H7 (cell line): ENCODE measurements at places on chromosomes 3 and 15. TPM values are rescaled to one million over a fixed set of nuclear protein-coding genes. Genes with fewer than 3 reads are reported as not detected.

GRCh38 chr3:152436707-152437590 lies 168.2 kb downstream of the MBNL1 start:
- DNase-seq = no peak

The C3orf52 gene
- 9.7 and 11.3 TPM in 2 replicates for total RNA-seq

DNA sequence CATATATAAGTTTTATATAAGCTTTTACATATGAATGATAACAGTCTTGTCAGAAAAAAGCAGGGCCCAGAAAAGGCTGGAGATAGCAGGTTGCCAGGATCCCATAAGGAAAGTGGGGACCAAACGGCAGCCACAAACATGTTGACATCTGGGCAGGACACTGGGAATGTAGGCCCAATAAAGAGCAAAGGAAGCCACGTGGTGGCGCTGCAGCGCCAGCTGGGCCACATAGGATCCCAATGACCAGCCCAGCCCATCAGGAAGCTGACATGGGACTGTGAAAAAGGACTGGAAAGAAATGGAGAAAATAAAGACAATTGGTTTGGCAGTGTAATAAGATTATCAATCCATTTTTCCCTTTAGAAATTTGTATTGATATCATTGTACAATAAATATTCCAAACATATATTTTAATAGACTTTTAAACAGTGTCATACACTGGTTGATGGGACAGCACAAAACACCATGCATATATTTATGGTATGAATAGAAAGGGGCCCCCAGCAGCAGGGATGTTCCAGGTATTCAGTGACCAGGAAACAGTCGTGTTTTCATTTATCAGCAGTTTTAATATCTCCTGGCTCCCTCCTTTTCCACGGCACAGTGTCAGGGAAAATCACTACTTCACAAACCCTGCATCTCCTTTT lies 89.0 kb upstream of the STRIT1 start:
- DNase-seq = peak; percentile 32

DNA sequence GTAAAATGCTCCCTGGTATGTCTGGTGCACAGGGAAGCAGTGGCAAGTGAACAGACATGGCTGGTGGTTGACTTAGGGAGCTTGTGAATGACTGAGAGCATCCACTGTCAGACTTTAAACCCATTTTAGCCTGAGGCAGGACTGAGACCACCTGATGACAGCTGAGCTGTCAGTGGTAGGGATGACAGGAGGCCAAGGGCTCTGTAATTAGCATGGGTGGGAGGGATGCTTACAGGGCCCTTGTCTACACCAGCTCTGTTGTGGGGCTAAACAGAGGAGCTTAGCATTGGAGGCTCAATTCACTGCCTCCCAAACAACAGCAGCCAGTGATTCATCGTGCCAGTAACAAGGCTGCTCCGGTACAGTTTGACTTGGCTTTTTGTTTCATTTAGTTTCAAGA lies 169.4 kb downstream of the CHST2 start:
- DNase-seq = no peak

DNA sequence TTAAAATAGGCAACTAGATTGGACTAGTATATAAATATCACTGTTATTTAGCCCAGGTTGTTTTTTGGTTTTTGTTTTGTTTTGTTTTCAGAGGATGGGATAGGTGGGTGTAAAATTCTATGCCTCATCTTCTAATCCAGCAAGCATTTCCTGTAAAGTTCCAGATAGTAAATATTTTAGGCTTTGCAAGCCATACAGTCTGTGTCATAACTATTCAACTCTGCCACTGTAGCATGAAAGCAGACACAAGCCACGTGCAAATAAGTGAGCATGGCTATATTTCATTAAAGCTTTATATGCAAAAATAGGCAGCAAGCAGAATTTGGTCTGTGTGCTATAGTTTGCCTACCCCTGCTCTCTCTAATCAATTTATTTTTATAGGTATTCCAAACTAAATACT lies 657.3 kb upstream of the TGFBR2 start:
- DNase-seq = no peak

DNA sequence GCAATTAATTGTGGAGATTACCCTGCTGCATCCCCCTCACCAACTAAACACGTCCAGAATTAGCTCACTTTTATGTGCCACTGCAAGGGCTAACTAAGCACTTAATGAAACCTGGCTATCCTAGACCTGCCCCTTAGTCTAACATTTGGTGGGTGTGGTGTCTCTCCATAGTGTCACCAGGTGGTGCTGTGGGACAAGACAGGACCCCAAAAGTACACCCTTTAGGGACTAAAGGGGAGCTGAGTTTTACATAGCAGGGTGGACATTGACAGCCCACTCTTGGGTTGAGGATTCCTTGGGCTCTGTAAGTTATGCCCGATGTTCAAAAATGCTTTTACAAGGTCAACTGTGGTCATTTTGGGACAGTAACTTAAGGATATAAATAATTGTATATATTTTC lies 5.7 kb downstream of the DUT start:
- DNase-seq = peak; percentile 54

The KLHL6 gene
- 0.33 and 0.69 TPM in 2 replicates for total RNA-seq

- no peak for DNase-seq
Observed at GRCh38 chr3:87287011-87287410, 10.6 kb upstream of the POU1F1 start.

DNA sequence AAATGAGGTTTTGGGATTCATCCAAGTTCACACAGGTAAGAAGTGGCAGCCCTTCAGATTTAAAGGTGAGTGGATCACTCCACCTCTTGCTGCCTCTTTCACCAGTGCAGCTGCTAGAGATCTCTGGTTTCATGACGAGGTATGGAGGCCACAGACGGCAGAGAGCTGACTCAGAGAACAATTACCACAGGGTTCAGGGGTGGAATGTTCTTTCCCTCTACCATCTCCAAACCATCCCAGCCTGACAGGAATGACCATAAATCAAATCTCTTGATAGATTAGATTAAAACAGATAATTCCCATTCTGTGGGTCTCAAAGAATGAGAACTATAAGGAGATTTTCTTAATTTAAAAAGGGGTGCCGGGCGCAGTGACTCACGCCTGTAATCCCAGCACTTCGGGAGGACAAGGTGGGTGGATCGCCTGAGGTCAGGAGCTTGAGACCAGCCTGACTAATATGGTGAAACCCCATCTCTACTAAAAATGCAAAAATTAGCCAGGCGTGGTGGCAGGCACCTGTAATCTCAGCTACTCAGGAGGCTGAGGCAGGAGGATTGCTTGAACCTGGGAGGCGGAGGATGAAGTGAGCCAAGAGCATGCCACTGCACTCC lies 174.2 kb upstream of the ATP11B start:
- DNase-seq = no peak

GRCh38 chr3:26438325-26438940 lies 184.1 kb upstream of the LRRC3B start:
- no peak for DNase-seq

The SMCO1 gene
- total RNA-seq = not detected in 2 replicates

DNA sequence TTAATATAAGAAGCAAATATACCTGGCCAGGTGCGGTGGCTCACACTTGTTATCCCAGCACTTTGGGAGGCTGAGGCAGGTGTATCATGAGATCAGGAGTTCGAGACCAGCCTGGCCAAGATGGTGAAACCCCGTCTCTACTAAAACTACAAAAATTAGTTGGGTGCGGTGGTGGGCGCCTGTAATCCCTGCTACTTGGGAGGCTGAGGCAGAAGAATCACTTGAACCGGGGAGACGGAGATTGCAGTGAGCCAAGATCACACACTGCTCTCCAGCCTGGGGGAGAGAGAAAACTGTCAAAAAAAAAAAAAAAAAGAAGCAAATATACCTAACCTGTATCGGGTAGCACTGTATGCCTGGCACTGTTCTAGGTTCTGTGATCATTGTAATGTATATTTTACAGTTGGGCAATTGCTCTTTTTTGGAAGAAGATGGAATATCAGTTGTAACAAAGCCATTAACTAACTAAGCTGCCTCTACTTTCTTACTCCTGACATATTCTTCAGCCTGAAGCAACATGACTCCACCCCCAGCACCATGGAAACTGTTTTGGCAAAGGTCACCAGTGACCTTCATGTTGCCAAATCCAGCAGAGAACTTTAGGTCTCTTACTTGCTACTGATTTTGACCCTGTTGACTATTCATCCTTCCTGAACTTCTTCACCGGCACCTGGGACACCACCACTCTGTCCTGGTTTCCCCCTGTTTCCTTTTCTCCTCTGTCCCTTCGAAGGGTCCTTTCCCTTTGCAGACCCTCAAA lies 203.8 kb downstream of the RPLP1 start:
- DNase-seq = no peak

The KY gene
- total RNA-seq = 0.07 TPM in 1 of 2 replicates, not detected in the other

GRCh38 chr3:172856795-172857742 lies 106.5 kb downstream of the ECT2 start:
- no peak for DNase-seq

DNA sequence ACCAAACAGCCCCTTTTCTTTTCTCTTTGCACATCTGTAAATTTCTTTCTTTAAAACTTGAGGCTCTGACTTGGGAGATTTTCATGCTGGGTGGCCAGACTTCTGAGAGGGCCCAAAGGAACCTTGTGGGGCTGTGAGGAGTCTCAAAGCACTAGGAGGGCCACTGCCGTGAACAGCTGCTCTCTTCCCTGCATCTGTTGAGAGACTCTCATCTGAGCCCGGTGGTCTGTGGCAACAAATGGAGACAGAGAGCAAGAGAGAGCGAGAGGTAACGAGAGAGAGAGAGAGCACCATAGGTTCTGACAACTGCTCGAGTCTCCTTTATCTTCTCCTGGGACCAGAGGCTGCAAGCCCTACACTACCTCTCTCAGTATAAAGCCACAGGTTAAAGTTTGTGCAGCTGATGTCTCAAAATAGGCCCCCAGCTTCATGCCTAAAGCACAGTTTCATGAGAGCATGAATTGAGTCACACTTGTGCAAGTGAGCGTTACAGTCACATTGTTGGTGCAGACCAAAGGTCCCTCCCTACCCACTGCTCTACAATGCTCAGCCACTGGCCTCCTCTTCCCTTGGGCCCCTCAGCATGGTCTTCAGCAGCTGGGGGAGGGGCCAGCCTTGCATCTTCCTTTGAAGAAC lies 60.7 kb downstream of the ZNF621 start:
- no peak for DNase-seq

- DNase-seq = no peak
Observed at GRCh38 chr3:134313847-134314587, 60.2 kb downstream of the AMOTL2 start.

DNA sequence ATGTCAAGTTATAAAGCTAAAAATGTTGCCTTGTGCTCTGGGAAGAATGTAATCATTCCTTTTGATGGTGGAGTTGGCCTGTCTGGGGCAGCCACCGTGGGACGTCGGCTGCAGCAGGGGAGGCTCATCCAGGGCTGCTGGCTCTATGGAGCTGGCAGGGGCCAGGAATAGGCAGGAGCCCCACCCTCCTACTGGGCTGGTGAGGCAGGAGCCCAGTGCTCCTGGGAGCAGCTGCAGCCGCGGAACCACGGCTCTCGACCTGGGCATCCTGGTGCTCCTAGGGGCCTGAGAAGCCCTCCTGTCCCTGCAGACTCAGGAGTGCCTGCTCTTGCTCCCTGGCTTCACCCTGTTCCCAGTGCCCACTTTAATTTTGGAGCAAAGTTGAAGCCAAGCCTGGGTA lies 127.1 kb downstream of the DIPK2A start:
- DNase-seq = no peak

The POPDC2 gene
- 0.59 TPM in 1 of 2 replicates, not detected in the other for total RNA-seq

DNA sequence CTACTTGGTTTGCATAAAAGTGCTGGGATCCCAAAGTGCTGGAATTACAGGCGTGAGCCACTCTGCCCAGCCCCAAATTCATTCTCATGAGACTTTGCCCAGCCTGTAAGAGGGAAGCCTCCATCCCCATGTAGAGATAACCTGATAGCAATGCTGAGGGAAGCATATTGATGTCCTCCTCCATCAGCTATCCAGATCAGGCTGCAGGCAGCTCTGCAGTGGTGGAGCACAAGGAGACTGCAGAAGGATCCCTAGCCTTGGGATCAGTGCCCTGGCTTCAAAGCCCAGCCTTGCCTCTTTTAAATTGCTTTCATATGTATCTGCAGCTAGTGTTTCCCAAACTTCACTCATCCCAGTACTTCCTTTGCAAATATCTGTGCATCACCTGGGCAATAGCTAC lies 32.7 kb downstream of the MECOM start:
- DNase-seq = no peak

DNA sequence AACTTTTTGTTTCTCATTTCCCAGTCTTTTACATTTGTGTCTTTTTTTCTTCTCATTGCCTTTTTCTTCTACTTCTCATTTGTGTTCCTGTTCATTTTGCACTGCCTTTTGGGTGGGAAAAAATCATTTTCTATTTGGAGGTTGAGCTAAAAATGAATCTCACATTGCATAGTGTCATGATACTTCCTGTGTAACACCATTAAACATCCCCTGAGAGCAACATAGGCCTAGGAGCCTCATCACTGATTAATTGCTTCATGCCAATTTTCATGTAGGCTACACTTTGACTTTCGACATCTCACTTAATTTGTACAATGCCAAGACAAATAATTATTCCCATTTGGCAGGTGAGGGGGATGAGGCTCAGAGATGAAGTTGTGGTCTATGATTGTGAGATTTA lies 279.2 kb downstream of the EDEM1 start:
- no peak for DNase-seq

The P2RY12 gene
- total RNA-seq = 0.10 TPM in 1 of 2 replicates, not detected in the other

GRCh38 chr15:57401546-57401945 lies 25.2 kb downstream of the CGNL1 start:
- no peak for DNase-seq

- no peak for DNase-seq
Observed at GRCh38 chr3:25500706-25501210, 72.7 kb downstream of the RARB start.

- DNase-seq = no peak
Observed at GRCh38 chr3:119662604-119663373, 2.4 kb upstream of the POPDC2 start.

The GPD1L gene
- 2.0 and 2.8 TPM in 2 replicates for total RNA-seq
